RWPE1 (cell line): ENCODE measurements at places on chromosomes 12 and 14.

GRCh38 chr12:3123729-3124128, 46.5 kb downstream of the TSPAN9 start:
- DNase-seq, result no peak

- no peak for DNase-seq
Measured at GRCh38 chr14:104927432-104927816, 2.7 kb downstream of the PLD4 start.

- DNase-seq, result no peak
Measured at GRCh38 chr12:2429032-2429431, 365.7 kb upstream of the FKBP4 start.

DNA sequence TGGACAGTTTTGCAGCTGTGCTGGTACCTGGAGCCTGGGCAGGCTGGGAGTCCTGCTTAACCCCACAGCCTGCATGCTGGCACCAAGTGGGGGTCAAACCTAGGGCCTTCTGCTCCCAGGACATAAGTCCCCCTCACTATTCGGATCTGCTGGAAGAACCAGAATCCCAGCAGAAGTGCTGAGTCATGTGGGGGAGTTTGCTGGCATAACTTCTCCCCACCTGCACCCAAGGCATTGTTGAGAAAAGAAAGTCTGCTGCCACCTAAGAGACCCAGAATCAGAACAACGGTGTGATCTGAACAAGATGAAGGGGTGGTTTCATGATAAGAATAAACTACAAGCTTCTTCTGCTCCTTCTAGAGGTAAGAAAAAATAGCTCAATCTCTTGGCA, 102.7 kb downstream of the RBM19 start:
- DNase-seq, result no peak
